Mucosa of gallbladder (tissue), 1 donor: ENCODE measurements at places on chromosomes 1 and 21. TPM values are rescaled to one million over a fixed set of nuclear protein-coding genes. Genes with fewer than 3 reads are reported as not detected.

Gene ITGB3BP
- total RNA-seq = 27.3 TPM

Gene TMOD4
- 0.78 TPM for total RNA-seq

GRCh38 chr1:21531241-21531640 is 22.0 kb downstream of the ALPL start:
- no peak for DNase-seq

DNA sequence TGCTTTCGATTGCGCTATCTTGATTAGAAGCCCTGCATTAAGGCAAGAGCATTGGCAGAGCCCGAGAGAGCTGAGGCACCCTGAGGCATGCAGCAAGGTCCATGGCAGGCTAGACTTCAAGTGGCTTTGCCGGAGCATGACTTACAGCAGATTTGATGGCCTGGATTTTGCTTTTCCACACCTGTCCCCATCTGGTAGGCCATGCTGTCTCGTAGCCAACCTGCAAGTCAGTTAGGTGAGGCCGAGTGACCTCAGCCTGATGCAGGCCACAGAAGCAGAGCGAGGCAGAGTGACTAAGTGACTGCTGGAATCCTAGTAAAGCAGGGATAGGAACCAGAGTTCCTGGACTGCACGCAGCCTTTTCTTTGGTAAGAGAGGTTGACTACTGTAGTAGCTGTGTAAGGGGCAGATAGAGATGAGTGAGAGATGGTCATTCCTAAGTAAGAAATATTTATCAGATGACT is 148.9 kb downstream of the PBX1 start:
- no peak for DNase-seq

- no peak for DNase-seq
Measured at GRCh38 chr1:210618369-210618768, 289.7 kb downstream of the HHAT start.

DNA sequence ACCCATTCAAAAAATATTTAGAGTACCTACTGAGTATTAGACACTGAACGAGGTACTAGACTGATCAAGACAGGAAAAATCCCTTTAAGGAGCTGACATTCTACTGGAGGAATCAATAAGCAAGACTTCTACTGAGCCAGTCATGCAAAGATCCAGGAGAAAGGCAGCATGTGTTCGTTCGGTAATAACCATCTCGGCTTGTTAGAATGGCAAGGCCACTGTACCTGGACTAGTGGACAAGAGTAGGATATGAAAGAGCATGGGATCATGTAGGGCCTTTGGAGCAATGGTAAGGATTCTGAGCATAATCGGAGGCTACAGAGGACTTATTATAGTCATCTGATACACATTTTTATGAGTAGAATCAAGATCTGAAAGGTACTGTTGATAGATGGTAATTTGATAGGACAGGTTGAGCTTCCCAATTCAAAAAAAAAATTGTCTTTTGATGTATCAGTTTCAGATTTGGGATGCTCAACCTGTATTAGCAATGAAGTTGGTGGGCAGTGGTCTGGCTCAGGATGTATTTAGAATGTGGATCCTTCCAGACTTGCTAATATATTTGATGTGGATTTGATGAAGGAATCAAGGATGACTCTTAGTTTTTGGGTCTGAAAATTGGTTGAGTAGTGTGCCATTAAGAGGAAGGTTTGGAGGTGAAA is 2.3 kb downstream of the COX20 start:
- no peak for DNase-seq

Gene TINAGL1
- 169 TPM for total RNA-seq

Gene CEPT1
- 34.9 TPM for total RNA-seq

DNA sequence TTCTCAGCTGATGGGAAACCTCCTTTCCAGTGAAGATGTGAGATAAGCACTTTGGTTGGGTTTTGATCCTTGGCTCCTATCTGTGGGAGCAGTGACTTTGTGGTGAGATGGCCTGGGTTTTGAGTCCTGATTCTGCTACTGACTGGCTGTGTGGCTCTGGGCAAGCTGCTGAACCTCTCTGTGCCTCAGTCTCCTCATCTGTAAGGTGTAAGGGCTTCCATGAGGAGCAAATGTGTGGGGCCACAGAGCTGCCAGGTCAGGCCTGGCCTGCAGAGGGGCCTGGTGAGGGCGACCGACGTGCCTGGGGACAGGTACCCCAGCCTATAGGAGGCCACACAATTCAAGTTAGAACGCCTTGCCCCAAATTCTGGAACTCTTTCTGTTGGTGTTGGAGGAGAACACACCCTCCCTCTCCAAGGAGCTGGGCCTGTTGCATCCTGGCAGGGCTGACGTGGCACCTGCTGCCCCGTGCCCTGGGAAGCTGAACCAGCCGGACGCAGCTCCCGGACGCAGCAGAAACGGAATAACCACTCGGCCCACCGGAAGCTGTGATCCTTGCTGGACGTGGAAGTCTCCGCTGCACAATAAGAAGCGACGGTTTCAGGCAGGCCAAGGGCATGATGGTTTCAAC is 62.7 kb downstream of the AGPAT3 start:
- DNase-seq = no peak

GRCh38 chr1:111199881-111200801 is at the start of gene DENND2D:
Gene DENND2D, minus strand, starts transcription at chr1:111200646. Its CDS starts 187 bp downstream, at chr1:111200459.
- peak; percentile 78 for DNase-seq
